ENCODE measurements at places on chromosomes 2 and 18.

DNA sequence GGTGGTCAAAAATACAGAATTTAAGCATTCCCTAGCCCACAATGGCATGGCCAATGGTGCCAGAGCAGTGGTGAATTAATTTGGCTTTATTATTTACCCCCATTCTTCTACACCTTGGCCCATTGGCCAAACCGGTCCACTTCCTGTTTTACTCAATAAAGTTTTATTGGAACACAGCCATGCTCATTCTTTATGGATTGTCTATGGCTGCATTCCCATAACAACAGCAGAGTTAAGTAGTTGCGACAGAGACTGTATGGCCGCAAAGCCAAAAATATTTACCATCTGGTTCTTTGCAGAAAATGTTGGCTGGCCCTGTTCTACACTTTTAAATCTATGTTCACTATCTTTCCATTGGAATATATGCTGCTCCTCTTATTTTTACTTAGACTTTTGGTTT is 130.3 kb upstream of the CCDC68 start:
- no peak for DNase-seq

GRCh38 chr2:159760326-159760725 is 37.7 kb downstream of the CD302 start:
- no peak for DNase-seq

DNA sequence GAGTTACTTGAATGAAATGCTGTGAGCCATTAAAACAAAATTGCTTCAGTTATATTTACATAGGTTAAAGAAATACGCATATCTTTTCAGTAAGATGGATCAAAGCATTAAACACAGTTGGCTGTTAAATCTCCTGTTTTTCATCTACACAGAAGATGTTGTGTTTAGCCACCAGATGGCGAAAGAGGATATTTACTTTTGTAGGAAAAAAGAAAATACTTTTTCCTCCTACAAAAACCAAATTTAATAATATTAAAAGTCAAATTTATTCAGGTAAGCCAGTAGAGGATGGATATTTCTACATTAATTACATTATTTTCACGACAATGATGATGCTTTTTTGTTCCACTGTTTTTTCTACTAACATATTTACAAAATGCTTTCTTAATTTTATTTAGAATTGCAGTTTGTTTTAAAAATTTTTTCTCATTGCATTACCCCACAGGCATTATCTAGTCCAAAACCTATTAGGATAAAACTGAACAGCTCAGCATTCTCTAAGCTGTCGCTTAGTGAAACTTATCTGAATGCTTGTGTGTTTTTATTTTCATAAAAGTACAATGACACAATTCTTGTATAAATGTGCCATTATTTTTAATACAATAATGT is 173.7 kb downstream of the ASXL3 start:
- DNase-seq, result no peak

DNA sequence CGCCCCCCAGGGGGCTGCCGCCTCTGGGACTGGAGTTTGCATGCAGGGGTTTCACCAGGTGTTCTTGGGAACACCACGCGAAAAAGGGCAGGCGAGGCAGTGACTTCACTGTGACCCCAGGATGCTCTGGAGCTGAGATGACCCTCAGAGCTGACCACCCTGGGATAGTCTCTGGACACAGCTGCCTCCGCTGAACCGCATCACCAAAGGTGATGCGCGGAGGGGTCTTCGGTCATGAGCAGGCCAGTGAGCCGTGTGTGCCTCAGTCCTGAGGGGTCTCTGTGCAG is 17.5 kb downstream of the GPR35 start:
- DNase-seq, result no peak

DNA sequence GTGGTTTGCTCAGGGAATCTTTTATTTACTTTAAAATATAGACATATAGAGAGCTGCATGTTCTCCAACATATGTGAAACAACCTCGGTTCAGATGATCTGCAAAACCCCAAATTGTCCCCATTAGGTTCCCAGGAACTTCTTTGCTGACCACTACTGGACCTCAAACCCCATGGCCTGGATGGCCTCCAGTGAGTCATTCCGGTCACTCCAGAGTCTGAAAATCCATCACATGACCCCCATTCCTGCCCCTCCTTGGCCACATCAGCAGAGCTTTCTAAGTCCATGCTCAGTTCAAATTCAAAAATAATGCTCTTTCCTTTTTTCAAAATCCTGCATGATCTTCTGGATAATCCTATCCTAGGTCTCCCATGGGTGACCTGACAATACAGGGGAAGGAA is 271.0 kb downstream of the TNS1 start:
- DNase-seq, result no peak
